ENCODE measurements at places on chromosomes 12 and 14. TPM values are rescaled to one million over a fixed set of nuclear protein-coding genes. Genes with fewer than 3 reads are reported as not detected.

DNA sequence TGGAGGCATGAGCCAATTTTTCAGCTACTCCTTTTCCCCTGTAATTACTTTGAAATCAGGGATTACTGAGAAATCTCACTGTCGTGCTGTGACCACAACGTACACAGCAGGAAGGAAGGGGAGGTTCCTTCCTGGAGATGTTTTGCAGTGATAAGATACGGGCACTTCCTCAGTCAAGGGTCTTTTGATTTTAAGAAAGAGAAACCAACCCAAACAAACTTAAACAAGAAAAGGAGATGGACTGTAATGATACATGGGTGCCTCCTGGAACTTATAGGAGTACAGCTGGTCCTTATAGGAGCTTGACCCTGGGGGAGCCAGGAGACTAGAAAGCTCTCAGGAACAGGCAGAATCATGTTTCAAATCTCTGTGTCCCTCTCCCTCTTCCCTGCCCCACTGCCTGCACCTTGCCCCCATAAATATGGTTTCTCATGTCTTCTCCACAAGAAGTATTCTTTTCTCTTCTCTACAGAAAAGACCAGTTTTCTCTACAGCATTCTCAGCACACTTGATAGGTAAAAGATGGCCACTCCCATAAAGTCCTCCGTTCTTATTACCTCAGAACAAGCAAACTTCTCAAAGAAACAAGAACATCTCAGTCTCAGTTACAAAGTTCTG is 281.1 kb upstream of the AMIGO2 start:
- H3K27ac ChIP-seq, result no peak overlapping the region
- H3K4me1 ChIP-seq, result no peaks in the 10 kb centered on the region
- no peaks in the 10 kb centered on the region for H3K36me3 ChIP-seq

DNA sequence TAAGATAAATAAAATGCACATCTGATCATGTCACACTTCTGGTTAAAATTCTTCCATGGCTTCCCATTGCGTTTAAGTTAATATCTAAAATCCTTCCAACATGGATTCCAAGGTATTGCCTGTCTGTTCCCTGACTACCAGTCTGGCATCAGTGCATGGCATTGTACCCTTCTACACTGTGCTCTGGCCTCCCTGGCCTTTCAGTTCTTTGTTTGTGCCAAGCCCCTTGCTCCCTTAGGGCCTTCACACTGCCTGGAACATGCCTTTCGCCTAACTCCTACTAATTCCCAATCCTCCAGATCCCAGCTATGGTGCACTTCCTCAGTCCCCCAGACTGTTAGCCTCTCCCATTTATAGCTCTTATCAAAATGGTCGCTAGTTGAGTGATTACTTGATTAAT is 6.3 kb downstream of the CIPC start:
- H3K36me3 ChIP-seq, result no peaks in the 10 kb centered on the region

DNA sequence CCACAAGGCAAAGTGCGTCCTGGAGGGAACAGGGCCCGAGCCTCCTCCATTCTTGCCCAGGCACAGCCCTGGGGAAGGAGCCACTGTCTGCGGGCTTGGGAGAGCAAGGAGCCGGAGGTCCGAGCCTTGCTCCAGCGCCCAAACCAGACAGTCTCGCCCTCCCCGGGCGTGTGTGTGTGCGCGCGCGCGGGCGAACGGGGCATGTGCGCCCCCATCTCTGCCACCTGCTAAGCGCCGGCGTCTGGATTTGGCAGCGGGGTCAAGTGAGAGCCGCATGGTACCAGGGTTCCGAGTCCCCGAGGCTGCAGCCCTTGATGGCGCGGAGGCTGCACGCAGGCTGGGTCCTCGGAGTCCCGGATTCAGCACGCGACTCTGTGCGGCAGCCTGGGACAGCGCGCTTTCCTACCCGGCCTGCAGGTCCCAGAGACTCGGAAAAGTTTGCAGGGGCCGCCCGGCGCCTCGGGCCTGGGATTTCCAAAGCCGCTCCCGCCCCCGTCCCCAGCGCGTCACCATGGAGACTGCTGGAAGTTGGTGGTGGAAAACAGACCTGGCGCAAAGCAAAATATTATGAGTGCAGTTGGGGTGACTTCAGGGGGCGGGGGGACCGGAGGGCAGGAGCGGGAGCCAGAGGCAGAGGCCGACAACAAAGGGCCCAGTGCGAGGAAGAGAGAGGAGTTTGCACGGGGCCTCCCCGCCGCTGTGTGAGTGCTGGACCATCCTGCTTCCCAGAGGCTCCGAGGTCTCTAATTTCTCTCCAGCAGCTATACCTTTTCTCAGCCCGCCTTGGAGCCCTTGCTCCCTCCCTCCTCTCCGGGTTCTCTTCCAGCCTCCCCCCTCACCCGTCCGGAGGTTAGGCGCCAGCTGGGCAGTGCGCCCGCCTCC is 4.2 kb downstream of the RFX4 start:
- H3K4me1 ChIP-seq, result no peaks in the 10 kb centered on the region
- H3K27ac ChIP-seq, result no peak overlapping the region
- DNase-seq, result no peak
- H3K27me3 ChIP-seq, result no peaks in the 10 kb centered on the region
- no peak overlapping the region for H3K4me3 ChIP-seq

Gene MSRB3
- 298 TPM for total RNA-seq

DNA sequence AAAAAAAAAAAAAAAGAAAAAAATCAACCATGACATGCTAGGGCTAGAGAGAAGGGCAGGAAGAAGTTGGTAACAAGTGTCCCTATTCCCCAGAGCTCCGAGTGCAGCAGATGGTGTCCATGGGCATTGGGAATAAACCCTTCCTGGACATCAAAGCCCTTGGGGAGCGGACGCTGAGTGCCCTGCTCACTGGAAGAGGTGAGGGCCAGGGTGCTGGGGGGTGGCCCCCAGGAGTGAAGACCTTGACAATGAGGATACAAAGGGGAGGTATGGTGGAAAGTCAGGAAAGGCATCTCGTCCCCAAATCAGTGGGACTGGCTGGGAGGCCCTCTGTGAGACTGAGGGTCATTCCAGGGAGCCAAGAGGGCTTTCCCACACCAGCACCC is 11.6 kb downstream of the ZNF219 start:
- no peak overlapping the region for H3K27ac ChIP-seq
- no peak for DNase-seq
- H3K27me3 ChIP-seq, result no peaks in the 10 kb centered on the region
- H3K36me3 ChIP-seq, result peaks cover 13% of the 10 kb centered on the region
- no peaks in the 10 kb centered on the region for H3K4me1 ChIP-seq

DNA sequence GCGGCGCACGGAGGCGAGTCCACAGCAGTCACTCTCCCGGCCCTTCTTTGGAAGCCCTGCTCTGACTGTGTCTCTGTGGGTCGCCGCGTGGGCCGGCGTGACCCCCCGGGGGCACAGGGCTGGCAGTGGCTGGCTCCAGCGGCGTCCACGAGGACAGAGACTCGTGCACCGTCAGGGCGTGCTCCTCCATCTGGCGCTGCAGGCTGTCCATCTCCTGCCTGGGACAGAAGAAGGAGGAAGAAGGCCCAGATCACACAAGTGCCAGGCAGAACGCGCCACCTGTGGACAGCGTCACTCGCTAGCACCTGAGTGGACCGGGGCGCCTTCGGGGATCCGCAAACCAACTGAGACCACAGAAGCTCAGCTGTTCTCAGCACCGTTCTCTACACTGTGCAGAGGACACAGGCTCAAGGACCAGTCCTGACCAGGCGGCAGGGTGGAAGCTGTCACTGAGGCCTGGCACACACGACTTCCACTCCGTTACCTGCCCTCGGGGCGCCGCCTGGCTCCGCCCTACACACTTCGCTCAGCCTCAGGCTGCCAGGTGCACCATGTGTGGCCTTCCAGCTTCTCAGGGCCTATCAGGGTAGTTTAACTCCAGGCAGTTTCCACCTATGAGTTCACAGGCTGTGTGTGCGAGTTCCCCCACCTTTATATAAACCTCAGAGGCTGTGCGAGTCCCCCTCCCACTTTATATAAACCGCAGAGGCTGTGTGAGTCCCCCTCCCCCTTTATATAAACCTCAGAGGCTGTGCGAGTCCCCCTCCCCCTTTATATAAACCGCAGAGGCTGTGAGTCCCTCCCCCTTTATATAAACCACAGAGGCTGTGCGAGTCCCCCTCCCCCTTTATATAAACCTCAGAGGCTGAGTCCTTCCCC is 11.7 kb upstream of the ANKLE2 start:
- peaks cover 5% of the 10 kb centered on the region for H3K36me3 ChIP-seq
- H3K4me3 ChIP-seq, result no peak overlapping the region
- DNase-seq, result no peak
- H3K27ac ChIP-seq, result no peak overlapping the region

GRCh38 chr12:108613548-108613947 is 15.7 kb upstream of the TMEM119 start:
- no peak for DNase-seq
- H3K27ac ChIP-seq, result no peak overlapping the region
- H3K4me1 ChIP-seq, result no peaks in the 10 kb centered on the region
- no peaks in the 10 kb centered on the region for H3K36me3 ChIP-seq
- no peak overlapping the region for H3K4me3 ChIP-seq

DNA sequence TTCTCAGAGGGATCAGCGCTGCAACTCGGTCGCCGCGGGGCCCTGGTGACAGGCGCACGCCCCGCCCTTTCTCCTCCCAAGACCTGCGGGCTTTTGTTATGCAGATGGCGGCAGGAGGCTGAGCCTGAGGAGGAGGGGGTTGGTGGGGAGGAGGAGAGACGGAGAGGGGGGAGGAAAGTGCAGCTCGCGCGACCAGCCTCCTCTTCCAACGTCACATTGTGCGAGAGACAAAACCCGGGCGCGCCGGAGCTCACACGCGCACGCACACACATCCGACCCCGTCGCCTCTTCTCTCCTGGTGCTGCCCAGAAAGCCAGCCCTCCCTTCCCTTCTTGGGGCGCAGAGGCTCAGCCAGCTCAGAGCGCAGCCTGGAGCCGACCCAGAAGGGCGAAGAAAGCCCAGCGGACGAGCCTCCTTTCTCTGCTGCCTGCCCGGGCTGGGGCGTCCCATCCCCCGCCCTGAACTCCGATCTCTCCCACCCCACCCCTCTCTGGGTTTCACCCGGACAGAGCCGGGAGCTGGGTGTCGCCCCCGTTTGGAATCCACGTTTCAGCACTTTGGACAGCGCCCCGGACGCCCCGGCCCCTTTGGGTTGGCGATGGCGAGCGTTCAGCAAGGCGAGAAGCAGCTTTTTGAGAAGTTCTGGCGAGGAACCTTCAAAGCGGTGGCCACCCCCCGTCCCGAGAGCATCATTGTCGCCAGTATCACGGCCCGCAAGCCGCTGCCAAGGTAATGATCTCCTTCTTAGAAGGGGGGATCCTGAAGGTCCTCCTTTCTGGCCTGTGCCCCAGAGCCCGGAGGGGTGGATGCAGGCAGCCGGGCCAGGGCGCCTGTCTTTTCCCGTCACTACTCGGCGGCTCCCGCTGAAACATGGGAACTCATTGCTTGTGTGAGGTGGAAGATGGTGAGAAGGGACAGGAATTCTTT is at the start of gene SRRM4:
SRRM4 (plus strand) TSS at position 257 of the 927 bp plus-strand sequence; CDS start at position 599, 342 bp downstream.
- H3K27me3 ChIP-seq, result no peaks in the 10 kb centered on the region
- DNase-seq, result no peak
- H3K36me3 ChIP-seq, result no peaks in the 10 kb centered on the region
- H3K4me3 ChIP-seq, result no peak within 1 kb of the TSS
- no peaks in the 10 kb centered on the region for H3K4me1 ChIP-seq

DNA sequence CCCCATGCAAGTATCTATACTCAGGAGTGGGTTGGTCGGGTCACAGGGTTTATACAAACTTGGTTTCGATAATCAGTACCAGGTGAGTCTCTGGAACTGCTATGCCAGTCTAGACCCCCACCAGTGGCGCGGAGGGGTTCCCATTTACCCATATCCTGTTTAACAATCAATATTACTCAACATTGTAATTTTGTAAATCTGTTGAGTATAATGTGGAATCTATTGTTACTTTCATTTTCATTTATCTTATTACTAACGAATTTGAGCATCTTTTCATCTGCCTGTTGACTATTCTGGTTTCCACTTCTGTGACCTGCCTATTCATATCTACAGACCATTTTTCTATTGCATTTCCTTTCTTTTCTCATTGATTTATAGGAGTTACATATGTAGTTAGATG is 275.2 kb upstream of the CRY1 start:
- no peaks in the 10 kb centered on the region for H3K27me3 ChIP-seq
- no peaks in the 10 kb centered on the region for H3K4me1 ChIP-seq
- no peak for DNase-seq
- no peak overlapping the region for H3K27ac ChIP-seq
- no peak overlapping the region for H3K4me3 ChIP-seq
- H3K36me3 ChIP-seq, result no peaks in the 10 kb centered on the region

Gene ANO4
- 0.42 TPM for total RNA-seq

GRCh38 chr12:31206038-31206670 is 119.8 kb downstream of the SINHCAF start:
- no peak overlapping the region for H3K4me3 ChIP-seq
- no peak for DNase-seq
- no peaks in the 10 kb centered on the region for H3K36me3 ChIP-seq

DNA sequence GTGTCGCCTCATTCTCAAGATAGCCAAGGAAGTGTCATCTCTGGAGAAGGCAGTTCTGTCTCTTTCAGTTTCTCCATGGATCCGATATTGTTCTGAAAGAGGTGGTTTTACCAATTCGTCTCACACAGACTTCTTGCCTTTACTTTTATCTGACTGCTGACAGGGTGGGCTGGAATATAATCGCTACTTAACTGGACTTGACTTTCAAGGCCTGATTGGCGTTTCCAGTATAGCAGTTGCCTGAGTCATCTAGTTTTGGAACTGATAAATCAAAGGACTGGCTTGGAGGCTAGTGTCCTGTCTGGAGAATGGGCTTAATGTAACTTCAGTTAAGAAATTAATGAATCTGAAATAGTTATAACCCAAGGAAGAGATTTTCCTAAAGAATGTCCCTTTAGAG is 21.6 kb downstream of the PRKCH start:
- no peak overlapping the region for H3K27ac ChIP-seq
- no peak for DNase-seq
- no peaks in the 10 kb centered on the region for H3K4me1 ChIP-seq
- H3K27me3 ChIP-seq, result no peaks in the 10 kb centered on the region
- H3K4me3 ChIP-seq, result no peak overlapping the region
- no peaks in the 10 kb centered on the region for H3K36me3 ChIP-seq

DNA sequence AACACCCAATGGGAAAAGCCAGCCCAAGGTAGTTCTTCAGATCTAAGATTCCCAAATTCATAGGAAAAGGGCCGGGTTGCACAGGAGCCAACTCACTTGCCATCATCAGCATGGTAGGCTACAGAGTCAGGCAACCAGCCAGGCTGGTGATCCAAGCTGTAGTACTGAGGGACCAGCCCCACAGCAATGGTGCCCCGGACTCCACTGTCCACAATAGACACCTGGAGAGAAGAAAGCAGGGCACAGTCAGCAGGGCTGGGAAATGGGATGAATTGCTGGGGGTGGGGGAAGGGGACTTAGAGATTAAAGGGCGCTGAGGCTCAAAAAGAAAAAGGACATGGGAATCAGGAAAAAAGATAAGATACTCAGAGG is 4.2 kb downstream of the SPRYD3 start:
- H3K27ac ChIP-seq, result no peak overlapping the region
- H3K4me1 ChIP-seq, result peaks cover 2% of the 10 kb centered on the region
- DNase-seq, result peak; percentile 55
- H3K36me3 ChIP-seq, result no peaks in the 10 kb centered on the region
- no peak overlapping the region for H3K4me3 ChIP-seq
